ENCODE measurements at places on chromosomes 4 and X.

- DNase-seq: no peak
Measured at GRCh38 chr4:96675896-96676295, 836.0 kb downstream of the PDHA2 start.

DNA sequence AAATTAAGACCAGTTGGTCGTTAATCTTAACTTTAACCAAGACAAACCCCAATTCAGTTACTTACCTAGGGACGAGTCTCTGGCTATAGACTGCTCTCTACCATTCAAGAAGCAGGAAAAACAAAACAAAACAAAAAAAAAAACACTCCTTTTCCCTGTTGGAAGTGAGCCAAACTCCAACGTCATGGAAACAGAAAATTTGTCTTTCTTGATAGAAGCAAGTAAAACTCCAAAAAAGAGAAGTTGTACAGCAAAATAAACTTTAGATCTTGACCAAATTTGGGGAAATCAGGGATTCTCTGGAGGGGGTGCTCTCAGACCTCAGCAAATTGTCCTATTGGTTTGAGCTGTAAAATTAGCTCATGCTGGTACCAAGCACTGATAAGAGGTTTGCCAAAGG is 3.7 kb downstream of the CNGA1 start:
- DNase-seq: no peak

- DNase-seq: no peak
Measured at GRCh38 chr4:156515295-156515694, 456.3 kb downstream of the PDGFC start.

DNA sequence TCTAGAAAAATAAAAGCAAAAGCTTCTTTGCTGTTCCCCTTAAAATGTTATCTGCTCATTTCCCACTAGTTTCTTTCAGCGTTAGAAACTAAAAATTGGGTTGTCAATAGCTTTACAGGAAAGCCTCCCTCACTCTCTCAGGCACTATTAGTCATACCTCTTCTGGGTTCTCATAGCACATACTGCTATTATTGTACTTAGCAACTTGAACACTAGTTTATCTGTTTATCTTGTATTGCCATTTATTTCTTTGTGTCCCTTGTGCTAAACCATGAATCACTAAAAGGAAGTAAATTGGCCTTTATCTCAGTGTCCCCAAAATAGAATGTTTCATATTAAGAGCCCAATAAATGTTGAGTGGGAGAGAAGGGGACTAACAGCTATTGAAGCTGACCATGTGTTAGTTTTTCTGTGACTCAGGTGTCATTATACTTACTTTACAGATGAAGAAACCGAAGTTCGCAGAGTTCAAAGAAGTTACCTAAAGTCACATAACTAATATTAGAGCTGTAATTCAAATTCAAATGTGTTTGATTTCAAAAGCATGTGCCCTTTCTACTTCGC is 124.8 kb upstream of the CITED1 start:
- no peak for DNase-seq

DNA sequence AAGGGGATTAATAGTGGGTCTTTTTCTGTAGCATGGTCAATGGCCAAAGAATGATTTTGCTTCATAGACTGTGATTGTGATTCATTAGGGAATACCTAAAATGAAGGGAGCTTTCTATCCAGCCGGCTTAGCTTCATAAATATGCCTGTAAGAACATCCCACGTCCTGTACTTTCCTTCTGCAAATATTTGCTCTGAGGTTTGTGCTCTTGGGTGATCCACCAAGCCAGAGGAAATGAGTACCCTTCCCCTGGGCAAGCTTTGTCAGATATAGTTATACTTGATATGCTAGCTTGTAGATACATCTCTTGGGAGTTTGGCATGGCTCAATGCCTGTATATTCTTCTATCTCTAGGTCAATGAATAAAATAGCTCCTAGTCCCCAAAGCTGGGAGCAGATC is 28.2 kb upstream of the SPARCL1 start:
- DNase-seq: no peak

DNA sequence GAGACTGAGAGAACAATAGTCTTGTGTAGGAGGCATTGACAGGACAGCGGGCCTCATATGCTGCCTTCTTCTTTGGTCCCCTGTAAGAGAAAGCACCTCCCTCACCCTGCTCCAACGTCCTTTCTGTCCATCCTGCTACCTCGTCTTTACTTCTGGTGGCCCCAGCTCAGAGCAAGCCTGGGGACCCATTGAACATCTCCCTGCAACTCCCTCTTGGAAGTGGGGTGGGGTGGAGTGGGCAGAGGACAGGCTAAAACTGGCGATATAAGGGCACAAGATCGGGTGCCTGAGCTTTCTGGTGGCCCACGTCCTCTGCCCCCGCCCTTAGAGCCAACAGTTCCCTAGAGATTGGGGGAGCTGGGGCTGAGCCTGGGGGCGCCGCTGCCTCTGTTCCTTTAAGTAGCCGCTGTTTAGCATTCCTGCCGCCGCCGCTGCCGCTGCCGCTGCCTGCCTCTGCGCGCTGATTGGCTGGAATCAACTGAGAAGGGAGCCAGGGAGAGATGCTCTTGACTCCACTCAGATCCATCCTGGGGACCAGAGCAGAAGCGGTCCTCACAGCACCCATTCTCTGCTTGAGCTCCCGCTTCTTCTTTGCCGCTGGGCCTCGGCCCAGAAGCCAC is at the start of gene DLG3:
DLG3 (plus strand) TSS at position 510 of the 620 bp plus-strand sequence. CDS start 367 bp downstream, outside the sequence.
- no peak for DNase-seq

DNA sequence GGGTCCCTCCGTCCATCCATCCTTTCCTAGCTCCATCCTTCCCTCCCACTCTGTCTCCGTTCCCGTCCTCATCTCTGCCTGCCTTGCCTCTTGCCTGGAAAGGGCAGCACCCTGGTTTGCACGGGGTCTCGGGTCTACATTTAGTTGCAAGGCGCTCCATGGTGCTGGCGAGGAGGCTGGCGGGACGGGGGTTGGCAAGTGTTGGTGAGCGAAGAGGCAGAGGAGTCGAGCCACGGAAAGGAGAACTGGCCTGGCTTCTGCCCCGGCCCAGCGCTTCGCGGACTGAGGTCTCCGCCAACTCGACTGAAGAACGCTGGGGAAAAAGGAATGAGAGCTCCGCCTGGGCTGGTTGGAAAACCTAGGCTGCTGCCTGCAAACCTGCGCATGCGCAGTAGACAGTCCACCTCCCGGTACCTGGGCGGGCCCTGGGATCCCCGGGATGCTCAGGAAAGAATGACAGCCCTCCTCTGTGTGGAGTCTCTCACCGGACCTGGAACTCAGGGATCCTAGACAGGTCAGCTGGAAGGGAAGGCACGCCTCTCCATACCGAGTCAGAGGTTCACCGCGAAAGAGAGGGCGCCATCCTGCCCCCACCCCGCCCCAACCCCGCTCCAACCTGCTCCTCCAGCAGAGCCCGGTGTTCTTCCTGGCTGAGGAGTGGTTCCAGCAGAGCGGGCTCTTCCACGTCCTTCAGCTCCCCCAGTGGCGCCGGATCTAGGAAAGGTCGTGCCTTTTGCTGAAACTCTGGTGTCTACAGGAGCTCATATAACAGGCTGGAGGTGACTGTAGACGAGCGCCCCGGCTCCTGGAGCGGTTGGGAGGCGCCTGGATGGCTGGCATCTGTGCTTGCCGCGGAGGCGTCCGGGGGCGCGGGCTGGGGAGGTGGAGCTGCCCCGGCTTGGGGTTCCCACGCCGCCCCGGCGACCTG is 6.0 kb downstream of the FRG2 start:
- no peak for DNase-seq

GRCh38 chr4:40722576-40723161 is 27.1 kb upstream of the NSUN7 start:
- DNase-seq: no peak

- DNase-seq: no peak
Measured at GRCh38 chrX:17679261-17679660, 58.0 kb upstream of the SCML1 start.

GRCh38 chr4:8227771-8228318 is 28.8 kb downstream of the SH3TC1 start:
- DNase-seq: no peak

DNA sequence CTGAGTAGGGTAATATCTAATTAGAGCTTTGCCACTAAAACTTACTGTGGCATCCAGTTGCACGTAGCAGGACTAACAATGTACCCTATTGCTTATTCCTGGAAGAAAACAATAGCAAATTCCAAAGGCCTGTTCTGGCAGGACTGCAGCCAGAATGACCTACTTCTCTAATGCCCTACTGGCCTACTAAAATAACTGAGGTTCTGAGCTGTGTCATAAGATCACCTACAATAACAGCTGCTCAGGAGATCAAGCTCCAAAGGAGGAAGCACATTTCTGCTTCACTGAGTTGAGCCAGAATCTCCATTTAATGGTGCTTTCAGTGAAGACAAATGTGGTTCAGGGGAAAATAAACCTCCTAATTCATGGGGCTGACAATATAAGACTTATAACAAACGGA is 42.2 kb upstream of the CXCL8 start:
- no peak for DNase-seq

Measured in stimulated activated CD8-positive, alpha-beta memory T cell treated with anti-CD3 and anti-CD28 coated beads, Interleukin-15, amount 100 ng/mL, for 48 hours (primary cell).